ENCODE measurements at places on chromosomes 1 and 21.

DNA sequence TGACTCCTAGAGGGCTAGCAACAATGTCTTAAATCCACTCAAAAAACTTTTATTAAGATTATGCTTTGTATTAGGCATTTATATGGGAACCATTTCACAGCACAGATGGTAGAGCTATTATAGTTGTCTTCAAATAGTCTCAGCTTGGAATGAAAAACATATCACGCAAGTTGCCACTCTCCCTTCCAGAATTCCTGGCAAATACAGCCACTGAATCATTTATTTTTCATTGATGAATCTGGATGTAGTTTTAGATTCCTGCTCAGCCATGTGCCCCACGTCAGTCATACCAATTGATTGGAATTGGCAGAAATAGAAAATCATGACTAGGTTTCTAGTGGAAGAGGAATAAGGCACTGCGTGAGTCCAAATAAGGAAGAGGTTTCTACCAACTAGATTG is 165.2 kb downstream of the PLA2G4A start:
- DNase-seq, result no peak

GRCh38 chr1:191592039-191592438 is 566.2 kb upstream of the RGS18 start:
- DNase-seq, result no peak

GRCh38 chr21:25901330-25901979 is 166.7 kb downstream of the GABPA start:
- no peak for DNase-seq

GRCh38 chr1:206588492-206588891 is 23.8 kb downstream of the EIF2D start:
- no peak for DNase-seq

GRCh38 chr21:37446552-37446951 is 80.0 kb downstream of the DYRK1A start:
- no peak for DNase-seq

- DNase-seq, result no peak
These were observed 15.6 kb downstream of the SLC66A1 start for GRCh38 chr1:19327736-19328135.

DNA sequence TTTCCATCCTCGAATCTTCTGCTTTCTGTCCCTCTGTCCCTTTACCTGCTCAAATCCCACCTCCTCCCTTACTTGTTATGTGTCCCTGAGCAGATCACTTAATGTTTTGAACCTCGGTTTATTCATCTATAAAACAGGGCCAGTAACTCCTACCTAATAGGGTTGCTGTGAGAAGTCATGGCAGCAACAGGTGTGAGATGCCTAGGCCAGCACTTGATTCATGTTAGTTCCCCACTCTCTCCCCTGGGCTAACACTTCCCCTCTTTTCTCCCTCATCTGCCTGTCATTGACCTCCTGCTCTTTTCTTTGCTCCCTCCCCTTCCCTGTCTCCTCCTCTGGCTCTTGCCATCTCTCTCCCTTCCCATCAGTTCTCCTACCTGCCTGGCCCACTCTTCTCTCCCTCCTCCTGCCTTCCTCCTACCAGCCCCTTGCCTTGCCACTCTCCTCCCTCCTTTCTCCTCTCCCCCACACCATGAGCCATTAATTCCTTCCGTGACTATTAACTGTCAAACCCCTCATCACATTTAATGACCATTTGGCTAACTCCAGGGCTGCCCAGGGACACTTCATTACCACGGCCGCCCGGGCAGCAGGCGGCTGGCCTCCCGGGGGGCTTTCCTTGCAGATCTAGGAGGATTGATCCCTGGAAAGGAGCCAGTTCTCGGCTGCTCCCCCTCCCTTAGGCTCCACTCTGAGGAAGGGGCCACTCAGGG is 90.6 kb upstream of the CD1D start:
- DNase-seq, result no peak

DNA sequence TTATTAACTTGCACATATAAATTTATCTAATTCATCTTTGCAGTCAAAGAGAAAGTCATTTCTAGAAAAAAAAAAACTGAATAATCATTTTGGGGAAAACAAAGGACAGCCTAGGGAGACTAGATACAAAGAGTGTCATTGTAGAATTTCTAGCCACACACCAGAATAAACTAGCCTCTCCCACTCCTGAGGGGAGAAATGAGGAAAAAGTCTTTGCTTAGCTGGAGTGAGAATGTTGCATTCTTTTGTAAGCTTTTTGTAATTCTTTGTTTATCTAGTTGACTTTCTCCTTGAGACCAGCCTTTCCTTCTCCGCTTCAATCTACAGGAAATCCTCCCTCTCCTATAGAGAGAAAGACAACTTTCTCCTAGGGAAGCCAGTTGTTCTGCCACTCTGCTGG is 15.9 kb upstream of the CGN start:
- no peak for DNase-seq

GRCh38 chr1:85153149-85153891 is 47.5 kb downstream of the SYDE2 start:
- no peak for DNase-seq

- DNase-seq, result no peak
These were observed at the start of gene CYYR1 for GRCh38 chr21:26572702-26573381. CYYR1 (minus strand) TSS chr21:26573286; CDS start chr21:26572940, 346 bp downstream.

- peak; percentile 95 for DNase-seq
These were observed 22.6 kb upstream of the RNF187 start for GRCh38 chr1:228464487-228464983.

DNA sequence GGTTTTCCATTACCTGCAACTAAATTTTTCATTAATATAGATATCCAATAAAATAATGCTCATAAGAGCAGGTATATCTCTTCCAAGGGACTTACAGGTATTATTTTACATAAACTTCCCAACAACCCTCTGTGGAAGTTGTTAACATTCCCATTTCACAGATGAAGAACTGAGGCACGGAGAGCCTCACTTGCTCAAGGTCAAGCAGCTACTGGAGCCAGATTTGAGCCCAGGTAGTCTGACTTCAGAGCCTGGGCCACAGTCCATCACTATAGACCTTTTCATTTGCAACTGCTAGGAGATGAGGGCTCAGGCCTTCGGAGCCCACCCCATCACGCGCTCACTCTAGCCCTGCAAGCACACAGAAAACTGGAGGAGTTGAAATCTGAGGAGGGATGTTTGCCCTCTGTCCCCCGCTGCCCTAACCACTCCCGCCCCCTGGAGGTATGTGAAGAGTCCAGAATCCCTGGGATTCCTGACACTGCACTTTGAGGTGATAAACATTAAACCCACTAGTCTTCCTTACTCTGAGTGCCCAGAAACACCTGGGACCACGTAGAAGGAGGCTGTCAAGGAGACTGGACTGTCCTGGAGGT is 11.7 kb upstream of the ALPL start:
- no peak for DNase-seq

Measured in NCI-H2081 treated with DMSO at 0.1 percent for 48 hours (cell line).